Brain (organoid and tissue), 16 donors: ENCODE measurements at places on chromosomes 13 and 19.

DNA sequence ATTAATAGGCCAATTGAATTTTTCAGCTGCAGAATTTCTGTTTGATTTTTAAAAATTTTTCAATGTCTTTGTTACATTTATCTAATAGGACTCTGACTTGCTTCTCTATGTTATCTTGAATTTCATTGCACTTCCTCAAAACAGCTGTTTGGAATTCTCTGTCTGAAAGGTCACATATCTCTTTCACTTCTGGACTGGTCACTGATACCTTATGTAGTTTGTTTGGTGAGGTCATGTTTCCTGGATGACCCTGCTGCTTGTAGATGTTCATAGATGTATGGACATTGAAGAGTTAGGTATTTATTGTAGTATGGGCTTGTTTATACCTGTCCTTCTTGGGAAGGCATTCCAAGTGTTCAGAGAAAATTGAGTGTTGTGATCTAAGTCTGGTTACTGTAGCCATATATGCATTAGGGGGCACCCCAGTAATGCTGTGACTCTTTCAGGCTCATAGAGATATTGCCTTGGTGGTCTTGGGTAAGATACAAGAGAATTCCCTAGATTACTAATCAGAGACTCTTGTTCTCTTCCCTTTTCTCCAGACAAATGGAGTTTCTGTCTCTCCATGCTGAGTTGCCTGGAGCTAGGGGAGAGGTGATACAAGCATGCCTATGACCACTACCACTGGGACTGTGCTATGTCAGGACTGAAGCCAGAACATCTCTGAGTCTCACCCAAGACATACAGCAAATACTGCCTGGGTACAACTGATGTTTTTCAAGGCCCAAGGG lies 27.8 kb downstream of the RFC3 start:
- DNase-seq: no peak

DNA sequence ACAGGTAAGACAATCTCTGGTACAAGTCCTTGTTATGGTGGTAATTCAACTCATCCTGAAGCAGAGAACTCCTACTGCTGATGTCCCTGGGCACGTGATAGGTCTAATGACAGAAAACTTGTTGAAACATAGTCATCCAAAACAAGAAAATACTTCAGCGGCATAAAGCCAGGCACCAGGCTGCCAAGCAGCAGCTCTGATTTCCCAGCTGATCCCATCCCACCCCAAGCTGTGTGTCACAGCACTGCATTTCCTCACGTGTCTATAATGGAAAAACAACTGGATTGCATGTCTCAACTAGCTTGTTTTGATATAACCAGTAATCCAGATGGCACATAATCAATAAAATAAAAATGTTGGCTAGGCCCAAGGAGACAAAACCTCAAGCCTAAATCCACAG lies 64.8 kb downstream of the MIPEP start:
- no peak for DNase-seq

DNA sequence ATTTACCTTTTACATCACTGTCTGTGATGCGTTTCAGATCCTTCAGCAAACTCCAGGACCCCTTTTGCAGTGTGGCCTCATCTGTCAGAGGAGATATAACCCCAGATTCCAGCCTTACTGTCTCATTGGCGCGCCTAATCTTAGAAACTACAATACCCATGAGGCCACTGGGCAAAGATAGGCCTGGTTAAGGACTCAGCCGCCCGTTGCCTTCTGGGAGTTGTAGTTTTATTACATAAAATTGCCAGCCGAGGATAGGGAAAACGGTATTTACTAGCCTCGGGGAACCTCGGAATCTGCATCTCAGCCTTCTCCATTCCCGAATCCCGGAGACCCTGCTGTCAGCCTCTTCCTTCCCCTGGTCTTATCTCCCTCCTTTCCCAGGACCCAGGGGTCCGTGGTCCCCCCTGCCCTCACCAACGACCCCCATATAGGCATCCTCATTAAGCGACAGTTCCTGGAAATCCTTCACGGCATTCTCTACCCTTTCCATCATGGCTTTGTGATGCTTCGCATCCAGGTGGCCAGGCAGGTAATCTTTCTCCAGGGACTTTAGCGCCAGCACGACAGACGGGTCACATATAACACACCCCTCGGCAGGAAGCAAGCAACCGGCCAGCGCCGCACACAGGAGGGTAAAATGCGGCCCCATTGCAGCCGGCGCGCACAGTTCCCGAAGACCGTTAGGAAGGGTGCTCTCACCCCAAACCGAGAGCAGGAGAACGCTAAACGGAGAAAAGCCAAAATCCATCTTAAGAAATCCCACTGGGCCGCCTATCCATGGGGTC lies 1.3 kb downstream of the IZUMO1 start:
- DNase-seq: peak; percentile 75

- DNase-seq: peak; percentile 62
These were observed 43.6 kb downstream of the TEX26 start for GRCh38 chr13:30976025-30976424.
